K562 (cell line): ENCODE measurements at places on chromosomes 4 and X.

DNA sequence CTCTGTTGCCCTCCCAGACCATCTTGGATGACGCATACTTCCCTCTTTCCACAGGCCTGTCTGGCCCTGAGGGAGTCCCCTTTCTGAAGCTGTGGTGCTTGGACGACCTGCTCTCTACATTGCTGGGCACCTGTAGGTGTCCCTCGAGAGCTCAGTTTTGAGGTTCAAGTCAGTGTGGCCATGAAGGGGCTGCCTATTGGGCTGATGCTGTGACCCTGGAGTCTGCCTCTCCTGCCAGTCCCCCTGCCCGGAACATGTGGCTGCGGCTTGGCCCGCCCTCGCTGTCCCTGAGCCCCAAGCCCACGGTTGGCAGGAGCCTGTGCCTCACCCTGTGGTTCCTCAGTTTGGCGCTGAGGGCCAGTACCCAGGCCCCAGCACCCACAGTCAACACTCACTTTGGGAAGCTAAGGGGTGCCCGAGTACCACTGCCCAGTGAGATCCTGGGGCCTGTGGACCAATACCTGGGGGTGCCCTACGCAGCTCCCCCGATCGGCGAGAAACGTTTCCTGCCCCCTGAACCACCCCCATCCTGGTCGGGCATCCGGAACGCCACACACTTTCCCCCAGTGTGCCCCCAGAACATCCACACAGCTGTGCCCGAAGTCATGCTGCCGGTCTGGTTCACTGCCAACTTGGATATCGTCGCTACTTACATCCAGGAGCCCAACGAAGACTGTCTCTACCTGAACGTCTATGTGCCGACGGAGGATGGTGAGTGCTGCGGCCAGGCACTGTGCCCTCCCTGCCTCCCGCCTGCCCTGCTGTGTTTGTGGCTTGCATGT is 3.0 kb downstream of the NLGN3 start:
- no peak for DNase-seq

DNA sequence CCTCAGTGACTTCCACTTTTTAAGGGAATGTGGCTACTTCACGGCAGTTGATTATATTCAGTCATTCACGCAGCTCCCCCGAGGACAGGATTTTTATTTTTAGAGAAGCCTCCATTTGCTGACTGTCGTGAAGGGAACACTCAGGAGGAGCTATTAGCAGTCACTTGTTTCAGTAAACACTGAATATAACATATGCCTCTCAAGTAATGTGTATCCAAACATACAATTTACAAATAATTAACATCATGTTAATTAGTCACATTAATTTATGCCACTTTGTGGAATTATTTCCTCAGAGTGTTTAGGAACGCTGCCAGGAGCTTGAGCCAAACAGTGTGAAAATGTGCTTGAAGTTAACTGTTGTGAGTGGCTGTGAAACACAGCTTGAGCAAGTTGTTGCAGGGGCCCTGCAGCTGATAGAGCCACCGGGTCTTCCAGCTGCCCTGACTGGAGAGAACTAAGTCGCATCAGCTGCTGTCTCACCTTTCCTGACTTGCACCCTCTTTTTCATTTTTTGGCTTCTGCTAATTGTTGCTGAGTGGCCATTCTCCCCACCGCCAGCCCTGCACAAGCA is 245.6 kb downstream of the LDB2 start:
- DNase-seq, result no peak

- DNase-seq, result no peak
Measured at GRCh38 chr4:53646795-53647194, 55.5 kb upstream of the LNX1 start.

DNA sequence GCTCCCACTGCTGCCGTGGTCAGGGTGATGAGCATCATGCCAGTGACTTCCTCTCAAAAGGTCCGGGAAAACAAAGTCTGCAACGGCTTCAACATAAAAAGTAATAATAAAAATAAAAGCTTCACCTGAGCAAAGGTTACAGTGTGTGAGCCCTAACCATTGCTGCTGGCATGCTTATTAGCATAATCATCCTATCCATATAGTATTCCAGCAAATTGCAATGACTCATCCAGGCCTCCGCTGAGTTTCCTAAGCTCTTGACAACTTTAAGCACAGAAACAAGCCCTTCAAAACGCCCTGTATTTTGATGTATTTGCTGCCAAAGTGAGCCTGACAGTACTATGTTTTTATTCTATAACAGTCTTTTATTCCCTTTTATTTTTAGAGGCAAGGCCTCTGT is 100.5 kb downstream of the AASDH start:
- DNase-seq, result no peak

DNA sequence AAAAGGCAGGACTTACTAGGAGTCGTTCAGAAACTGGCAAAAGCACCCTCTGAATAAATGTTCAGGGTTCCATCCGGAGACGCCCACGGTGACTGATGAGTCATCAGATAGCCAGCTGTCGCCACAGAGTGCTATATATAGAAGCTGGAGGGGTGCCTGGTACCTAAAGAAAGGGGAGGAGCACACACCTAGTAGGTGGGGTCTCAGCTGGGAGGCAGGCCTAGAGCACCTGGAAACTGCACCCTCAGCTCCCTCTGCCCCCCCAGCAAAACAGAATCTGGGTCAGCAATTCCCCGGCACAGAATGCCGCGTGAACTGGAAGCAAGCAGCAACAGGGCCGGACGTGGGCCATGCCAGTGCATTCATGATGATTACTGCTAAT is 242.0 kb downstream of the BCOR start:
- DNase-seq, result peak; percentile 79

DNA sequence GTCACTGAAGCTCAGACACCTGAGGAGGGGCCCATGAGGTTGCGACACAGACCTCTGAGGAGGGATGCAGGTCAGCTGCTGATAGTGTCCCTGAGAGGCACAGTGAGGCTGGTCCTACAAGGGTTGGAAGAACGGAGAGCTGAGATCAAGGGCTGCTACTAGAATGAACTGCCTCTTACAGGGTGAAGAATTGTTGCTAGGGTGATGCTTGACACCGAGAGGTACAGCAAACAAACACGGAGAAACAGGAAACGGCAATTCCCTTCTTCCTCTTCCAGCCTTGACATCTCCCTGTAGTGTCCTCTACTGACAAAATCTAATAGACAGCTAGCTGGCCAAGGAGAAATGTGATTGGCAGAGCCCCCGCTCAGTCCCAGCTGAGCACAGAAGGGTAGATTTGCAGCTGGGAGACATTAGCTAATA is 11.8 kb upstream of the HPGDS start:
- no peak for DNase-seq

GRCh38 chrX:149471397-149471796 is 33.7 kb downstream of the IDS start:
- no peak for DNase-seq

DNA sequence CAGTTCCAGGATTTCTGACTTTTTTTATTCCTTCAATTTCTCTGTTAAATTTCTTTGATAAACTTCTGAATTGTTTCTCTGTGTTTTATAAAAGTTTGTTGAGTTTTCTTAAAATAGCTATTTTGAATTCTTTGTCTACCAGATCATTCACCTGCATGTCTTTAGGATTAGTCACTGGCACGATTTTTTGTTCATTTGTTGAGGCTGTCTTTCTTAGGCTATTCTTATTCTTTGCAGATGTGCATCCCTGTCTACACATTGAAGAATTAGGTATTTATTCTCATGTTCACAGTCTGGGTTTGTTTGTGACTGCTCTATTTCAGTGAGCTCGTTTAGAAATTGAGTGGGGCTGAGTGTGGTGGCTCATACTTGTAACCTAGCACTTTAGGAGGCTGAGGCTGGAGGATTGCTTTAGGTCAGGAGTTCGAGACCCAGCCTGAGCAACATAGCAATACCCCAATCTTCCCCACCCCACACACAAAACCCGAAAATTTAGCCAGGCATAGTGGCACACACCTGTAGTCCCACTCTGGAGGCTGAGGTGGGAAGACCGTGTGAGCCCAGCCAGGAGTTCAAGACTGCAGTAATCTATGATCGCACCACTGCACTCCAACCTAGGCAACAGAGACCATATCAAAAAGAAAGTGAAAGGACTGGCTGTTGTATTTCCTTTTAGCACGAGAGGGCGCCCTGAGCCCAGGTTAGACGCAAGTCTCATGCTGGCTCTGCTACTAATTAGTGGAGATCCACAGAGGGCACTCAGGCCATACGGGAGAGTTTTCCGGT is 42.0 kb downstream of the F8 start:
- peak; percentile 54 for DNase-seq

- DNase-seq, result no peak
Measured at GRCh38 chr4:118905566-118905965, 16.9 kb downstream of the SYNPO2 start.

- no peak for DNase-seq
Measured at GRCh38 chr4:86497131-86497530, 97.0 kb upstream of the PTPN13 start.

DNA sequence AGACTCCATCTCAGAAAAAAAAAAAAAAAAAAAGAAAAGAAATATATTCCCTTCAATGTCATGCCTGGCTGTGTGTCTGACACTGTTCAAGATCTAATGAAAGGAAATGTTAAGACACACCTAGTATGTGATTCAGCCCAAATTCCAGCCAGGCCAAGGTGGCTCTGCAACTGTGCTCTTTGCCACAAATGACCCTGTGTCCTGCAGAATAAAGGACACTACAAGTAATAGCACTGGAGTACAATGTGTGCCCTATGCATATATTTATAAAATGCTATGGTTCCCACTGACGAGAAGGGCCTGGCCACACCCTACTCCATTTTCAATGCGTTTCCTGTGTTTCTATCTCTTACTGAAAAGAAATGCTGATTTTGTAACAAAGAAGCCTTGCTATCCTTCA is 98.0 kb upstream of the SORBS2 start:
- DNase-seq, result no peak

DNA sequence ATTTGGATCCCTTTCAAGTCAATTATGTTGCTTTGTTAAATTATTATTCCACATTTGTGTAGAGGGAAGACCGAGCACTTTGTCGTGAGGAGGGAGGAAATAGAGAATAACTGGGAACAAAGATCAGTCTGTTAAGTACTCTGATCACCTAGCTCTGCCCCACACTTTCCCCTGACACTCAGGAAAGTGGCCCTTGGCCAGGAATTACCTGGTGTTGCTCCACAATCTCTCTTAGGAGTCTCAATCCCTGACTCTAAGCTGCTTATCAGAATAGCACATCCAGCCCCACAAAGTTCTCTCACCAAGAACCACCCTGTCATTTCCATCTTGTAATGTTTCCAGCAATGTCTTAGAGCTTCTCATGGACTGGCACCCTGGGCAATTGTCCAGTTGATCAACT is 83.8 kb upstream of the BMPR1B start:
- DNase-seq, result no peak

DNA sequence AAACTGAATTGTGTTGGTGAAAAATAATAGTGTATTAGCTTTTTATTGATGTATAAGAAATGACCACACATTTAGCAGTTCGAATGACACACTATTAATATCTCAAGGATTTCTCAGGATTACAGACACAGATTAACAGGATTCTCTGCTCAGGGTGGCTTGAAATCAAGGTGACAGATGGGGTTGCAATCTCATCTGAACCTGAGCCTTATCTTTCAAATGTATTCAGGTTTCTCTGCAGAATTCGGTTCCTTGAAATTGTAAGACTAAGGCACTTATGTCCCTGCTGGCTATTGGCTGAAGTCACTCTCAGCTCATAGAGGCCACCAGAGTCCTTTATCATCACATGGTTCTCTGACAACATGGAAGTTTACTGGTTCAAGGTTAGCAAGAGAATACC is 1780.1 kb downstream of the ARAP2 start:
- DNase-seq, result no peak

DNA sequence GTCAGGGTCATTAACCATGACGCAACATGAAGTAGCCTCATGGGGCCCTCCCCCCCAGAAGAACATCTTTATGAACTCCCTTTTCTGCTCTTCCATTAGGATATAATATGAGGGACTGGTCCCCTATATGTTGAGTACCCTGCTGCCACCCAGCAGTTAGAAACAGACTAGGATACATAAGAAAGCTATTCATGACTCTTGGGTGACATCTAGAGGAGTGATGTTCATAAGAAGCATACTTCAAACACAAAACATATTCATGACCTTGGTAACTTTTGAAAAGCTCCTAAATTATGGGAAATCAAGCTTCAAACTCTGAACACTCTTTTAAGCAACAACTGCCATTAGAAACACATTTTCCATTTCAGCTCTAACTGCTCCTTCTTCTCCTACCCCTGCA is 155.2 kb upstream of the SPIN4 start:
- no peak for DNase-seq

- DNase-seq, result no peak
Measured at GRCh38 chr4:117983541-117984365, 50.5 kb upstream of the NDST3 start.

GRCh38 chr4:186684220-186684619 is 39.4 kb downstream of the FAT1 start:
- DNase-seq, result no peak

DNA sequence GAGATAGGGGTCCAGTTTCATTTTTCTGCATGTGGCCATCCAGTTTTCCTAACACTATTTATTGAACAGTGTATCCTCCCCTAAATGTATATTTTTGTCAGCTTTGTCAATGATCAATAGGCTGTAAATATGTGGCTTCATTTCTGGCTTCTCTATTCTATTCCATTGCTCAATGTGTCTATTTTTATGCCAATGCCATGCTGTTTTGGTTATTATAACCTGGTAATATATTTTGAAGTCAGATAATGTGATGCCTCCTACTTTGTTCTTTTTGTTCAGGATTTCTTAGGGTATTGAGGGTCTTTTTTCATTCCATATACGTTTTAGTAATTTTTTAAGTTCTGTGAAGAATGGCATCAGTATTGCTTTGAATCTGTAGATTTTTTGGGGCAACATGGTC is 8.7 kb upstream of the CXCL3 start:
- no peak for DNase-seq

DNA sequence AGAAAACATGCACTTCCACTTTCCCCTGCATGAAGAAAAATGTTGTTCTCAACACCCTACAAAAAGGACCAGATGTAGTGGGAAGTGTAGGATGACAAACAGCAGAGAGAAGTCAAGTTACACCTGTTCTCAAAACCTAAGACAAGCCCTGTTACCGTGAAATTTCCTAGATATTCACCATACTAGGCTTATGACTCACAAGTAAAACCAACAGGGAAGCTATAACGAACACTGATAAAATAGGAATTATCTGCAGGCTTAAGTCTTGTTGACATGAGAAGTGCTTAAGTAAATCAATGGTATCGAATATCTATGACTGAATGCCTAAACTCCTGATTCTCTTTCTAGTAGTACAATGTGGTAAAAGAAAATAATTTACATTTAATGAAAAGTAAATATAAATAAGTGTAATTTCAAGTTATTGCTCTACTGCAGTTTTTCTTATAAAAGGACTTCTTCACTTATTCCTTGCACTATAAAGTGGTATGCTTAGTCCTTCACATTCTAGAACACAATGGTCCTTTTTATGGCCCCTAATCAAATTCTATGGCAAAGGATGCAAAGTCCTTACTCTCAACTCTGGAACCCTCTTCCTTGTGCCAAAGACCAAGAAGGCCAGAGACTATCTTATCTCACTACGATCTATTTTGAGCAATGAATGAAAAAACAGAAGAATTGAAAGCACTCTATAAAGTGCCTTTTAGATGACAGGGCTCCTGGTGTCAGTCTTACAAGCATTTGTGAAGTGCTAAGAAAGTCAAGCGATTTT is 19.6 kb downstream of the AP1S2 start:
- no peak for DNase-seq

GRCh38 chrX:27619975-27620374 is 29.8 kb downstream of the DCAF8L2 start:
- DNase-seq, result peak; percentile 11
